Gastrocnemius medialis (tissue), 4 donors: ENCODE measurements at places on chromosomes 5 and 9. TPM values are rescaled to one million over a fixed set of nuclear protein-coding genes. Genes with fewer than 3 reads are reported as not detected.
A peak's percentile ranks its signal among the peaks of the same experiment; 100 is the strongest.

- no peak for DNase-seq
- H3K27ac ChIP-seq, result peak overlapping the region; percentile 6
- no peaks in the 10 kb centered on the region for H3K36me3 ChIP-seq
- no peaks in the 10 kb centered on the region for H3K27me3 ChIP-seq
Observed at GRCh38 chr9:110543631-110544051, 35.9 kb downstream of the SVEP1 start.

FOXD4L4 gene
- not detected for total RNA-seq

GRCh38 chr5:163463063-163463435 lies 2.6 kb downstream of the HMMR start:
- no peak overlapping the region for H3K4me3 ChIP-seq
- no peak overlapping the region for H3K27ac ChIP-seq
- H3K36me3 ChIP-seq, result no peaks in the 10 kb centered on the region
- peaks cover 24% of the 10 kb centered on the region for H3K4me1 ChIP-seq

GFI1B gene
- not detected for total RNA-seq

DNA sequence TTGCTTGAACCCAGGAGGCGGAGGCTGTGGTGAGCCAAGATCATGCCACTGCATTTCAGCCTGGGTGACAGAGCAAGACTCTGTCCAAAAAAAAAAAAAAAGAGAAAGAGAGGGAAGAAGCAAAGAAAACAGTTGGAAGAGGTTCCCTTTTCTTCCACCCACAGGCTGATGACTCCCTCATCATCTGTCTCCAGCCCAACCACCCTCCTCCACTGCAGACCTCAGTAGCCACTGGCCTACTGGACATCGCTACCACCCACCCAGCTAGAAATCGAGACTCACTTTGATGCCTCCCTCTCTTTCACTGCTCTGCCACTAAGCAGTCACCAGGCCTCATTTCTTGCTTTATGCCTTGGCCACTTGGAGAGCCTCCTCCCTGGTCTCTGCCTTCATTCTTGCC lies 71.2 kb downstream of the NIPSNAP3B start:
- DNase-seq, result no peak
- H3K27ac ChIP-seq, result no peak overlapping the region
- H3K27me3 ChIP-seq, result no peaks in the 10 kb centered on the region
- H3K4me1 ChIP-seq, result no peaks in the 10 kb centered on the region
- peaks cover 3% of the 10 kb centered on the region for H3K36me3 ChIP-seq

FOXI1 gene
- not detected for total RNA-seq

- DNase-seq, result no peak
- H3K4me3 ChIP-seq, result peak overlapping the region; percentile 56
- H3K4me1 ChIP-seq, result peaks cover 18% of the 10 kb centered on the region
- H3K27ac ChIP-seq, result no peak overlapping the region
Observed at GRCh38 chr5:136192015-136192525, 892 bp downstream of the SMIM32 start.

MYOT gene
- total RNA-seq, result 99.0 TPM

DNA sequence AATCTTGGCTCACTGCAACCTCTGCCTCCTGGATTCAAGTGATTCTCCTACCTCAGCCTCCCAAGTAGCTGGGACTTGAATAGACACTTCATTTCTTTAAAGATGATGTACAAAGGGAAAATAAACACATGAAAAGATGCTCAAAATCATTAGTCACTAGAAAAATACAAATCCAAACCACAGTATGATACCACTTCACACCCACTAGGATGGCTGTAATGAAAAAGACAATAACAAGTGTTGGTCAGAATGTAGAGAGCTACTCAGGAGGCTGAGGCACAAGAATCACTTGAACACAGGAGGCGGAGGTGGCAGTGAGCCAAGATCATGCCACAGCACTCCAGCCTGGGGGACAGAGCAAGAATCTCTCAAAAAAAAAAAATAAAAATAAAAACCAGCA lies 13.0 kb downstream of the F2RL2 start:
- H3K4me3 ChIP-seq, result no peak overlapping the region
- H3K4me1 ChIP-seq, result no peaks in the 10 kb centered on the region
- no peak overlapping the region for H3K27ac ChIP-seq
- no peaks in the 10 kb centered on the region for H3K36me3 ChIP-seq
- no peak for DNase-seq

DNA sequence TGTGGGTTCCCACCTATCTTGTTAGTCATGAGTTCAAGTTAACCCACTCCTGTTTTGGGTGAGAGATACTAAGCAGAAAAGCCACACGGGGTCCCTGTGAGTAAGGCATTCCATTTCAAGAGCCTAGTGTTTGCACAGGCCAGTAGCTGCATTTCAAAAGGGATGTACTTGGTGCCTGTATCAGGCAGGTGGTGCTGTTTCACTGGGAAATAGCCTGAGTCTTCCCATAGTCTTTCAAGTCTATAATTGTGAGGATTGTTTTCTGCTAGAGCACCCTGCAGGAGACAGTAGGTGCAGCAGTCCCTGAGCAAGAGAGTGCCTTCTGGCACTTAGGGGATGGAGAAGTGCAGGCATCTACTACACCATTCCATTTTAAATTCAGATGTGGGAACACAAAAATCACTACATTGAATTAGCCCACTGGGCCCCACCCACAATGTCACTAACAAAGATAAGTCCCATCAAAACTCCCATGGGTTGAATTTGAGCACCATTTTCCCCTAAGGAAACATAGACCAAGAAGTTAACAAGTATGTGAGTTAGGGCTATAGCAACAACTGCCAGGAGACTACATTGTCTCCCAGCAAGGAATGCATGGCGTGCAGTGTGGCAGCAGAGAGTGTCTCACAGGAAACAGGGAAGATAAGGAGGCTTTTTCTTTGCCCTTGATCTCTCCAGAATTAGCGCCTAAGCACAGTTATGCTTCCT lies 263.2 kb downstream of the COX7C start:
- H3K27ac ChIP-seq, result no peak overlapping the region
- H3K4me1 ChIP-seq, result no peaks in the 10 kb centered on the region
- no peaks in the 10 kb centered on the region for H3K27me3 ChIP-seq
- H3K4me3 ChIP-seq, result no peak overlapping the region
- no peaks in the 10 kb centered on the region for H3K36me3 ChIP-seq

DNA sequence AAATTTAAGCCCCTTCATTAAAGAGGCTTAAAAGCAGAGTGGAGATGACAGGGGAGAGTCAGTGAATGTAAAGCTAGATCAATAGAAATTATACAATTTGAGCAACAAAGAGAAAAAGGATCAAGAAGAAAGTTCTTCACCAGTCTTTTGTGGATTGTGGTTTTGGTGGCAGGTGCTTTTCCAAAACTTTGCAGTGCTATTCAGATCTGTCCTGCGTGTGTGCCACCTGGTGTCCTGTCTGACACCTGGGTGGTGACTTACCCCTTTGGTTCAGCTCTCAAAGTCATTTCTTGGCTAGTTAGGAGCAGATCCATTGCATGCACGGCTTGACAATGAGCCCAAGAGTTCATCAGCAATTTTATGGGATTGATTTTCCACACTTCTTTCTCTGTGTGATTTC lies 69.4 kb downstream of the SREK1 start:
- no peaks in the 10 kb centered on the region for H3K36me3 ChIP-seq
- no peaks in the 10 kb centered on the region for H3K4me1 ChIP-seq
- H3K4me3 ChIP-seq, result no peak overlapping the region
- no peaks in the 10 kb centered on the region for H3K27me3 ChIP-seq
- no peak overlapping the region for H3K27ac ChIP-seq

LCN2 gene
- 1.00 TPM for total RNA-seq

GPR151 gene
- not detected for total RNA-seq

GRCh38 chr5:173882632-173883031 lies 5.5 kb upstream of the CPEB4 start:
- no peak for DNase-seq
- H3K36me3 ChIP-seq, result no peaks in the 10 kb centered on the region
- no peak overlapping the region for H3K4me3 ChIP-seq
- H3K27me3 ChIP-seq, result no peaks in the 10 kb centered on the region
- H3K4me1 ChIP-seq, result peaks cover 18% of the 10 kb centered on the region
- H3K27ac ChIP-seq, result no peak overlapping the region

DNA sequence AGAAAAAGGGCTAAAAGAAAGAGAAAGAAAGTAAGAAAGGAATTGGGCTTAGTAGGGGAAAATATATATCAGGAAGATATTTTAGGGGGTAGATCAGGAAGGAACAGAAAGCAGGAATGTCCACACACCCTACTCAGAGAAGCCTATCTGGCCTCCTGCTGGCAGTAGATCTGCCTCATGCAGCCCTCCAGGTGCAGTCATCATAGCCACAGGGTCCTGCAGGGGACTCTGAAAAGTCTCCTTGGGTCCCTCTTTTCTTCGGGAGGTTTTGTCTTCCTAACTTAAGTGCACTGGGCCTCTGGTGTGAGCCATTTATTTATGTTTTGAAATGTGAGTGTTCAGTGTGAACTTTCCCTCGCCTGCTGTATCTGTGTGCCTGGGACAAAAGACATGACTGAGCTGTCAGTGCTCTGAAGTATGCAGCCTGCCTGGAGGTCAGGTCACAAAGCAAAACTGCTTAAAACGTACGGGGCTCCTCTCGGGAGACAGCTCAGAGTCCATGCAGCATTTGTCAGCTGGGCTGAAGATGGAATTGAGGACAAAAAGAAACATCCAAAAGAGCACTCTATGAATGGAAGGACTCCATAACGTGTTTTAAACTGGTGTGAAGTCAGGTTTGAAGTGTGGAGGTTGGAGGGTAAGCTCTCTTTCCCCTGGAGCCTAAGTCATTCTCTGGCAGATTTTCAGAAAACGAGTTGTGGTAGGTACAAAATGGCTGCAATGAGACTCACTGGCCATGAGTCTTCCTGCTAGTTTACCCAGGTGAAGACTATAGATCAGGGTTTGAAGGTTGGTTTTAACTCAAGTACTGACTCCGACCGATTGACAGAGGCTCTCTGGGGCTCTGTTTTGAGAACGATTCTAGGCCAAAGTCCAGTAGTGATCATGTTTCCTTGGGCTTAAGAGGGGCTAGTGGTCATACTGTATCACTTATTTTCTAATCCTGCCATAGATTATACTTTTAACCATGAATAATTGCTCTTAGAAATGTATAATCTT lies 151.8 kb upstream of the GDNF start:
- no peaks in the 10 kb centered on the region for H3K4me1 ChIP-seq
- no peaks in the 10 kb centered on the region for H3K27me3 ChIP-seq
- no peak for DNase-seq
- H3K27ac ChIP-seq, result no peak overlapping the region
- no peaks in the 10 kb centered on the region for H3K36me3 ChIP-seq
- H3K4me3 ChIP-seq, result no peak overlapping the region

SQSTM1 gene
- total RNA-seq, result 1,080 TPM

PCA3 gene
- total RNA-seq, result not detected

- H3K4me3 ChIP-seq, result no peak overlapping the region
- H3K27me3 ChIP-seq, result no peaks in the 10 kb centered on the region
- no peak for DNase-seq
- no peaks in the 10 kb centered on the region for H3K36me3 ChIP-seq
Observed at GRCh38 chr5:168308976-168309598, 17.6 kb downstream of the WWC1 start.

DNA sequence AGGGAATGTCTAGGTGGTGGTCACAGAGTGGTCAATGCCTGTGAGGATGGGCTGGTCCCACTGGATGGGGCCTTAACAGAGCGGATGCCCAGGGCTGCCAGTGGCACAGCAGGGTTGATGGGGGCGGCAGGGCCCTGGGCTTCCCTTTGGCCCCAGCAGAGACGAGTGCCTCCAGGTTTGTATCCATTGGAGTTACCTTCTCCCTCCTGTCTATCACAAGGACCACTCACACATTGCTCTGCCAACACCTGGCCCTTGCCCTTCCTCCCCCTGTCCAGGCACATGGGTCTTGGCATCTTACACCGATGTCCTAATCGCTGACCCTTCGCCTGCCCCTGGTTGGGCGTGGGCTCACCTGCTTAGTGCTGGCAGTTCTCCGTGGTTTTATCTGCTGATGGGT lies 26.2 kb upstream of the IRX4 start:
- H3K36me3 ChIP-seq, result no peaks in the 10 kb centered on the region
- H3K27ac ChIP-seq, result no peak overlapping the region
- H3K4me1 ChIP-seq, result no peaks in the 10 kb centered on the region
- no peak overlapping the region for H3K4me3 ChIP-seq

TRAF1 gene
- 0.71 TPM for total RNA-seq

DNA sequence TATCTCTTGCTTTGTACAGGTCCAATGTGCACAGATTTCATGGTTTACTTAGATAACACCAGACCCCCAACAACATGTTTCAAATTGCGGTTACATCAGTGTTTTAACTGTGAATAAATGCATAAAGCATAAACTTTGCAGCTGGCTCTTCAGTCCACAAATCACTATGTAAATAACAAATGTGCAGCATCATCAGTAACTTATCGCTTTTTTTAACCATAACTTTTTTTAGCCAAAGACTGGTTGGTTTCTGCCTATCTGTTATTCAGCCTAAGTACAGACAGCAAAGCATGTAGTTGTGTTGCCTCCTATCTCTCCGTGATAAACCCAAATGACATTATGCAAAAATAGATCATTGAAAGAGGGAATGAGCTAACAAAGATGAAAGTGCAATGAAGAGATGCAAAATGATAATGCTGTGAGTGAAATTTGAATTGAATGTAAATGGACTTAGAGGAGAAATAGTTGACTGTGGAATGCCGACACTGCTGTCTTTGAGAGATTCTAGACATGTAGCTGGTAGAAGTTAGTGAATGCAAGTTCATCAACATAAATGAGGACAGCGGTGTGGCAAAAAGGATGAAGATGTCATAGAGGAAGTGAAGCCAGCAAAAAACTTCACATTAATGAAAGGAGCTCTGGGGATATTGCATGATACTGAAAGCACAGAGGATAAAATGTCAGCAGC lies 108.8 kb downstream of the PDE8B start:
- H3K27ac ChIP-seq, result no peak overlapping the region
- H3K4me3 ChIP-seq, result no peak overlapping the region
- no peaks in the 10 kb centered on the region for H3K27me3 ChIP-seq
- H3K36me3 ChIP-seq, result no peaks in the 10 kb centered on the region
- DNase-seq, result no peak
- H3K4me1 ChIP-seq, result no peaks in the 10 kb centered on the region

PCDHGC3 gene
- total RNA-seq, result 14.1 TPM

IFNK gene
- total RNA-seq, result not detected

DNA sequence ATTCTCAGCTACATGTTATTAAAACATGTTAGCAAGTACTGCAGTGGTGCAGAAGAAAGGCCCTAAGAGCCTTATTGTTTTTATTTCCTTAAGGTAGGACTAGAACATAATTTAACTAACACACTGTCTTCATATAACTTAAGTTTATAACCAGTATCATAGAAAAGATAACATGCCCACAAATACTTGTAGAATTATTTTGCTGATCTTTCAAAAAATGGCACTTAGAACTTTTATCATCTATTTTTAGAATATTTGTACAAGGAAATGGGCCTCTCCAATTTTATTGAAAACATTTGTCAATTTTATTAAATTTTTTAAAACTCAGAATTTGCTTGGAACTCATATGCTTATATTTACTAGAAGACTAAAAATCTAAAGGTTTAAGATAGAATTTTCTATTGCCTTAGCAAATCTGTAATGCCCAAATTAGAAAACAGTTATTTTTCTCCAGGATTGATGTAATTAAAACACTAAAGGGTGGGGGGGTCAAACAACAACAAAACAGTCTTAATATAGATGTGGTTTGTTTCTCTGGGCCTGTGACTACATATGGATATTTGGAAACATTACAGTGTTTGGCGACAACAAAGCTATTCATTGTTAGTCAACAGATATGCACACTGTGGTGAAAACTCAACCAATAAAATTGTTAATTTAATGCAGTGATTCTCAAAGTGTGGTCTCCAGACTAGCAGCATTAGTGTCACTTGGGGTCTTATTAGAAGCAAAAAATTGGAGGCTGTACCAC lies 360.4 kb downstream of the PDE4D start:
- no peaks in the 10 kb centered on the region for H3K36me3 ChIP-seq
- no peak for DNase-seq
- no peaks in the 10 kb centered on the region for H3K27me3 ChIP-seq
- H3K4me3 ChIP-seq, result no peak overlapping the region

ORM2 gene
- total RNA-seq, result not detected

IFNA2 gene
- total RNA-seq, result not detected
